ENCODE measurements at places on chromosomes 4 and X.

DNA sequence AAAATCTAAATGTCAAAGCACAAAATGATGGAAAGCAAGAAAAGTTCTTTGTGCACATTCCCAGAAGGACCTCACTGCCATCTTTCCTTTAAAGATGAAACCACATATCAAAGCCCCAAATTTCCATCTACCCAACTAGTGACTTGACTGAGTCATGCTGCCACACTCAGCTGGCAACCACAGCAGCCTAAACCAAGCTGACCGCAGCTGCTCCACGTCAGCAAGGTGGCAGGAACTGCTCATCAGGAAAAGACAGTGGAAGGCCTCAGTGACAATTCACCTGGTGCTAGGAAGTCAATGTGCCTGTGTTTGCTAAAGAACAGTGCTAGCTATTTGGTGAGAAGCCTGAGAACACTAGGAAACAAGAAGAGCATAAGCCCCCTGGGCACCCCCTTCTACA is 26.1 kb downstream of the ACOX3 start:
- DNase-seq, result peak; percentile 53

DNA sequence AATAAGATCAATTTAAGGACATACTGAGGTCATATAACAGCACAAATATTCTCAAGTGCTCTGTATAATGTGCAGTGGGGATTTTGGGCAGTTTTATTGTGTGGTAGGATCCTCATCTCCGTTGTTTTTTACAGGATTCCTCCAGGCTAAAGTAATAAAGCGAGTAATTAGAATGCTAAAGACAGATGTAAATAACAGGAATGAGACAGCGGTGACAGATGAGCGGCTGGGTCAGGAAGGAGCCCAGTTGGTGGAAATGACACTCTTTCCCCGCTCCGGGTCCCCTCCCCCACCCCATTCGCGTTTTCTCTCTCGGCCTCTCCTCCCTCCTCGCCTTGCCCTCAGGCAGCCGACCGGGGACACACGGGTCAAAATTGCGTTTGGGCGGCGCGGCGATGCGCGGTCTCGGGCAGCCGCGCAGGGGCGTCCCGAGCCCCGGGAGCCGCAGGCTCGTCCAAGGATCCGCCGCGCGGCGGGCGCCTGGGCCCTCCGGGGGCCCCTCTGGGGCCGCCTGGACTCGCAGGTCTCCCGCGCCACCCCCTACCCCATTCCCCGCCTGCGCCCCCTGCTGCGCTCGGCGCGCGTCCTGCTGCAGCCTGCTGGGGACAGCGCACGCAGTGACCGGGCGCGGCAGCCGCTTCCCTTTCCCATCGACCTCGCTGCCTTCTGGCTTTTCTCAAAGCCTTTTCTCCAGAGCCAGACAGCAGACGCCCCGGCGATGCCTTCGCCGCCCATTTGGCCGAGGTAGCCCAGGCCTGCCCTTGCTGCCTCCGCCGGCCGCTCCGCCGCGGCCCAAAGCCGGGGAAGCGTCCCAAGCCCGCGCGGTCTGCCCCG is 16.2 kb downstream of the POU4F2 start:
- no peak for DNase-seq

DNA sequence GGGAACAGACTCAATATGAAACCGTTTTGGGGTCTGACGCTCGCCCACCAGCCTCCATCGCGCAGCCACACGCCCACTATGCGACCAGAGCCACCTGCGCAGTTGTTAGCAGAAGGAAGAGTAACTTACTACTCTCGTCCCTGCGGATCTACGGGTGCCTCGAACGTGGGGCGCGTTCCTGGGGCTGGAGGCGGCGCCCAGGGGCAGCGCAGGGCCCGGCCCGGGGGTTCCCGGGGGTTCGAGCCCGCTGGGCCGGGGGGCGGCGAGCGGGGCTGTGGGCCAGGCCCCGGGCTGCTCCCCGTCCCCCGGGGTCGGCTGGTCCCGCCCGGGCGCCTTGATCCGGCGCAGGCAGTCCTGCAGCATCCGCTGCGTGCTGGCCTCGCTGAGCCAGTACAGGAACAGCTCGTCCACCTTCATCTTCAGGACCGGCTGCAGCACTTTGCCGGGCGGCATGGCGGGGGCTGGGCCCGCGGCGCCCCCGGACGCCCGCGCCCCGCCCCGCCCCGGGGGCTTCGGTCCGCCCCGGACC is 404 bp downstream of the PPP2R3B start:
- no peak for DNase-seq

DNA sequence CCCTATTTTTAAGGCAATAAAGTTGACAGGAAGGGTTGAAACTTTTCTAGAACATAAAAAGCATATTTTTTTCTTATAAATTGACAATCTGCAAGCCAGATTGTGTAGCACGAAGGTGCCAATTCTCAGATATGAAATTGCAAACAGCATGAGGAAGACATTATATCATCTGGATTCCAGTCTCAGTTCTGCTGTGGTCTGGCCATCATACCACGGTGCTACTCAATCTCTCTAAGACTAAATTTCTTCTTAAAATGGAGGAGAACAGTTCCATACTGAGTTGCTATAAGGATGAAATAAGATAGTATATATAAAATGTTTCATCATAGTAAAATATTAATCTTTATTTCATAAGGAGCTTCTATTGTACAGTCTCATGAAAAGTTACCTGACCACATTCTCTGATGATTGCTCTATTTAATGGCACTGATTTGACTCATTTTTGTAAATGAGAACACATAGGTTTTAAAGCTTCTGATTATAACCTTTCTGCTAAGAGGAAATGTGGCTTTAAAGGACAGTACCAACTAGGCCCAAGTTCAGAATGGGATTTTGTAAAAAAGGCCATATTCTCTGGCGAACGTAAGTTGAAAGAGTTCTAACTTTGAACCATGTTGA is 127.9 kb downstream of the SHROOM3 start:
- peak; percentile 43 for DNase-seq

DNA sequence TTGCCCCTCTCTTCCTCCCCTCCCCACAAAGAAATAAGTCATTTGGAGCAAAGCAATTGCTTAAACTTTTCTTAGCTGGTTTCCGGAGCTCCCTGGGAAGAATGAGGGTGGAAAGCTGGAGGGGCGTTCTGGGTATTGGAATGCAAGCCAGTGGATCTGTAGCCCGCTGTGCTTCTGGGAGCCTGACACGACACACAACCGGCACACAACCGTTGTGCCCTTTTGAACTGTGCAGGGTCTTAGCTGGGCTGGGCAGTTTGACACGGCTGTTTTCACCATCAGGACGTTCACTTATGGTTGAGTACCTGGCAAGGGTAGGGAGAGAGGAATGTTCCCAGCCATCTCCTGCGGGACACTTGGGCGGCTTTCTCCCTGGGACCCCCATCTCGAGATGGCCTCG is 38.3 kb downstream of the SHROOM2 start:
- no peak for DNase-seq

- no peak for DNase-seq
These were observed 2144.2 kb upstream of the AGA start for GRCh38 chr4:179586460-179586859.

GRCh38 chrX:87941841-87942240 is 424.2 kb downstream of the KLHL4 start:
- no peak for DNase-seq

Data from mammary epithelial cell (primary cell).